Activated naive CD8-positive, alpha-beta T cell treated with anti-CD3 and anti-CD28 coated beads, Interleukin-2, amount 50 U/mL, for 24 hours (primary cell): ENCODE measurements at places on chromosomes 11 and 22.

GRCh38 chr11:130204703-130205095 lies 45.1 kb downstream of the ST14 start:
- DNase-seq, result no peak

- peak; percentile 60 for DNase-seq
Measured at GRCh38 chr22:39514373-39514973, 5.9 kb upstream of the ATF4 start.

- DNase-seq, result no peak
Measured at GRCh38 chr11:129530154-129530895, 154.7 kb downstream of the BARX2 start.

DNA sequence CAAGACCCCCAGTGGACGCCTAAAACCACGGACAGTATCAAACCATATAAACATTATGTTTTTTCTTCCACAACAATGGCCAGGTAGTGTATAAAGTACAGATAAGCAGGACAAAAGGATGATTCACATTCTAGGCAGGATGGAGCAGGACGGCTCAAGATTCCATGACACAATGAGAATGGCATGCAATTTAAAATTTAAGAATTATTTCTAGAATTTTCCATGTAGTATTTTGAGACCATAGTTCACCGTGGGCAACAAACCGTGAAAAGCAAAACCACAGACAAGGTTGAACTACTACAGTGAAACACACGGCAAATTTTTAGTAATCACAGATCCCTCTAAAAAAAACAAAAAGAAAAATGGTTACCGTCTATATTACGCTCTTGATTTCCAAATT lies 7.5 kb downstream of the NARS2 start:
- DNase-seq, result no peak

GRCh38 chr22:20260071-20260765 lies 7.9 kb downstream of the RTN4R start:
- no peak for DNase-seq

DNA sequence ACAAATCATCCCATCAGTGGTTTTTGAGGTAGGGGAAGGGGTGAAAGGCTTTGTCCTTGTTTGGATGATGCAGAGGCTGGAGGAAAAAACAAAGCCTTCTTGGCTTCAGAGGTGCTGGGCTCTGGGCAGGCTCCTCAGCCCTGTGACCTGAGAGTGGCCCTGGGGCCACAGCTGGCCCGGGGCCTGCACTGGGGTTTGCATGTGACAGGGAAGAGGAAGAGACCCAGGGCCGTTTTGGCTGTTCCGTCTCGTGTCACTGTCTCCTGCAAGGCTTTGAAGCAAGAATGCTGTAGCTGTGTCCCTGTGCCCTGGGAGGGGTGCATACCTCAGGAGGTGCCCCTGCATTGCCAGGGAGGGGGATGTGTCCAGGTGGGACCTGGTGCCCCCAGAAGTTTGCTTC lies 12.6 kb downstream of the ARHGAP8 start:
- DNase-seq, result no peak

- DNase-seq, result no peak
Measured at GRCh38 chr22:45262195-45262930, 21.7 kb upstream of the KIAA0930 start.

DNA sequence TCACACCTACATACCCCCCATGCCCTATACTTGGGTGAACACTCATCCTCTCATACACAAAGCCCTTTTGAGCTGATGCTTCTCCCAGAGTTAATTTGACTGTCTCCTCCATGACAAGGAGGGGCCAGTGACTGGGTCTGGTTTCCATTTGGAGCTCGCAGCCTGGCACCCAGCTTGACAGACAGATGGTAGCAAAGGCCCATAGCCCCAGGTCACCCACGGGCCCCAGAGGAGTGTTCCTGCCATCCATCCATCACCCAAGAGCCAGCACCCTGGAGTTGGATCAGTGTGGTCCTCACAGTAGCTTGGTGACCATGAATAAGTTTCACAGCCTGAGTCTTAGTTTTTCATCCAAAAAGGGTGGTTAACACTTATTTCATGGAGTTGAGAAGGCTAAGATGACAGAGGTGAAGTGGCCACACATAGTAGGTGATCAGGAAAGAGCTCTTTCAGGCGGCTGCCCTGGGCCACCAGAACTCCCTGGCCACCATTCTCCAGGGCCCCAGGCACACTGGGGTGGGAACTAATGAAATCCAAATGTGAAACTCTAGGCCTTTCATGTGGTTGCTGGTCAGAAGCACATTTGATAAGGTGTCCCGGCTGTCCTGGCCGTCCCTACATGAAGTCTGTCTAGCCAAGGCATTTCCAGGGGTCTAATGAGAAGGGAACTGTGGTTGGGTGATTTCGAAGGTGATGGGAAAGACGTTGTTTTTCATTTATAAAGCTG lies 42.4 kb downstream of the LIF start:
- DNase-seq, result no peak

- no peak for DNase-seq
Measured at GRCh38 chr22:46025973-46026898, 49.3 kb upstream of the WNT7B start.

DNA sequence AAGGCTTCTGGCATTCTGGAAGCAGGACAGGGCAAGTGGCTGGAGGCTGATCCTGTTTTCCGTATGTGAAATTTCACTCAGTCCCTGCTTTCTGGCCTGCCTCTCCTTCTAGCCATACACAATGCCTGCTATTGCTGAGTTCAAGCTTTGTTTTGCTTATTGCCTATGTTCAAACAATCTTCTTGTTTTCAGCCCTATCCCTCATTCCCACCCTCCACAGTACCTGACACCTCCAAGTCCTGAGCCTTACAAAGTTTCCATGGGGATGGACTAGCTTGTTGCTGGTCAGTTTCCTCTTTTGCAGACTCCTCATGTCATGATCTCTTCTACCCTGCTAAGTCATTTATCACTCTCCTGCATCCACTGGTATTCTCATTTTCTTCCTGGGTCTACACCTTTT lies 38.1 kb downstream of the FAM76B start:
- DNase-seq, result no peak

DNA sequence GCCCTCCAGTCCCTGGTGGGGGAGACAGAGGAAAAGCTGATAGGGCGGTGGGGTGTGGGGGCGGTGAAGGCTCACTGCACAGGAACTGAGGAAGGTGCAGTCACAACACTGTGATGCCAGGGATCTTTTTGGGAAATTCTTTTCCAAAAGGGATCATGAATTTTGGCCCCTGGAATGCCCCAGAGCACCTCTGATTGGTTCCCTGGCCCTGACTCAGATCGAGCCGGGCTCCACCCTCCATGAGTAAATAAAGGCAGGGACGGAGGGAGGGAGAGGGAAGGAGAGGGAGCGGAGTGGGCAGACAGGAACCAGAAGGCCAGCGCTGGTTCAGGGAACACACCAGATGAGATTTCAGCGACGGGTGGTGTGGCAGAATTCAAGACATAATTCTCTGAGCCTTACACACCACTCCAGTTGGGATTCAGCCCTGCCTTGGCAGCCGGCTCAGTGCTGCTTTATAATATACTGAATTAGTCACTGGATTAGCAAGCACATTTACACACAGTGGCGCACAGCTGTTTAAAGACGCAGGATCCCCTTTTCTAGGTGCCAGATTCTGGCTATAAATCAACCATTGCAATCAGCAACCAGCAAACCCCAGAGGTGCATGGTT lies 80.3 kb downstream of the ETS1 start:
- peak; percentile 63 for DNase-seq

- peak; percentile 38 for DNase-seq
Measured at GRCh38 chr11:76234416-76235232, 28.3 kb upstream of the WNT11 start.

- DNase-seq, result no peak
Measured at GRCh38 chr11:62383822-62384221, 35.0 kb upstream of the SCGB1A1 start.

DNA sequence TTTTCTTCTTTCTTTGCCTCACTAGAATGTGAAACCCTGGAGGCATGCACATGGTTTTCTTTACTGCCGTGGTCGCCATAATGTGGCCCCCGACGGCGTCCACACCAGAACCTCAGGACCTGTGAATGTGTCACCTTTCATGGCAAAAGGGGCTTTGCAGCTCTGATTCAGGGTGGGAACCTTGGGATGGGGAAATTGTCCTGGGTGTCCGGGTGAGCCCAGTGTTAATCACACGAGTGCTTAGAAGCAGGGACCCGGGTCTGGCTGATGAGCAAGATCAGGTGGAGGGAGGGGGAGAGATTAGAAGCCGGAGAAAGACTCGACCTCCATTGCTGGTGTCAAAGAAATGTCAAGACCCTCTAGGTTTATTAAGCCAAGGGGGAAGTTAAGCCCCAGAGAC lies 74.7 kb upstream of the SHISAL1 start:
- no peak for DNase-seq

GRCh38 chr11:102920118-102920684 lies 35.3 kb downstream of the MMP13 start:
- no peak for DNase-seq

GRCh38 chr11:120859552-120860295 lies 164.2 kb upstream of the TBCEL start:
- DNase-seq, result no peak

DNA sequence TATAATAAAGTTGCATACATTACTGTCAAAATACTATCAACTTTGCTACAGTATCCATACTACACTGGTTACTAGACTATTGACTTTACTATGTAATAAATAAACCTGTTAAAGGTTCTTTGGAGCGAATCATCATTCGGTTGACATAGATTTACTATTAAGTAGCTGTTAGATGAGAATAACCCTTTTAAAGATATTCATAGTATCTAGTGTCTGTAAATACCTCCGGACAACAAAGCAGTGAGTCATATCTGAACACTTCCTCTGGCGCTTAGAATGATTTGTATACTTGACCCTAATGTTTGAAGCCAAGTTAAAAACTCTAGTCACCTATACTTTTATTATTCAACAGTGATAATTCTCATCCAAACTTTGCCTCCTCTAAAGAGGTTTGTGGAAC lies 84.7 kb downstream of the MSANTD4 start:
- DNase-seq, result no peak

- no peak for DNase-seq
Measured at GRCh38 chr22:33605221-33605620, 315.1 kb downstream of the LARGE1 start.

DNA sequence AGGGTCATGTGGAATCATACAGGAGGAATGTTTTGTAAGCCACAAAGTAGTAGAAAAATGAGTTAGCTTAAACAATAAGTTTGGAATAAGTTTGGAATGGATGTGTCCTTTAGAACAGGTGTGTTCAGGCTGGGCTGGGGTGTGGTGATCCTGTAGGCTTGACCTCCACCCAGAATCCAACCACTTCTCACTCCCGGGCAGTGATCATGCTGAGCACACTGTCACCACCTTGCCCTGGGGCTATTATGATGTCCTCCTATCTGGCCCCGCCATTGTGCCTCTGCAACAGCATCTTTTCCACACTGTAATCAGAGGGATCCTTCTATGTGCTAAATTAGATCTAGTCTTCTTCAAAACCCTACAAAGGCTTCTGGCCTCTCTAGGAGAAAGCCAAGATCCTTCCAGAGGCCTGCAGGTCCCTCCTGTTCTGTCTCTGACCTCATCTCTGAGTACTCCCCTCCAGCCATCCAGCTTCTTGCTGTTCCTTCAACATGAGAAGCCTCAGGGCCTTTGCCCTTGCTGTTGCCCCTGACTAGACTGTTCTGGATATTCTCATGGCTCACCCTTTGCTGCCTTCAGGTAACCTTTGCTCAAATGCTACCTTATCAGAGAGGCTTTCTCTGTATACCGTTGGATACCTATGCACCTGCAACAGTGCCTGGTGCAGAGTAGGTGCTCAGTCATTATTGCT lies 18.8 kb upstream of the ACCSL start:
- DNase-seq, result no peak

DNA sequence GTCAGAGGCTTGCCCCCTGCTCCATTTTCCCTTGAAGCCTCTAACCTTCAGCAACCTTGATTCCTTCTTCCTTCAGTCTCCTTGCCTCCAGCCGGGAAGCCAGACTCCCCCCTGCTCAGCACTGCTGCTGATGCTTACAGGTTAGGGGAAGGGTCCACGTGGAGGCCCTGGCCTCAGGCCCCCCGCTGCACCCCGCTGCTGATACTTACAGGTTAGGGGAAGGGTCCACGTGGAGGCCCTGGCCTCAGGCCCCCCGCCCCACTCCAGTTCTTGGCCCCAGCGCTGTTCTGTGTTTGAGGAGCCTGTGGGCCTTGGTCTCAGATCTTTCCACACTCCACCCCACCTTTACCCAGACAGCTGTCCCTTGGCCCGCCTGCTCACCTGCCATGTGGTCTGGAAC lies 25.6 kb upstream of the PKNOX2 start:
- no peak for DNase-seq

- no peak for DNase-seq
Measured at GRCh38 chr22:33828302-33828701, 92.0 kb downstream of the LARGE1 start.

DNA sequence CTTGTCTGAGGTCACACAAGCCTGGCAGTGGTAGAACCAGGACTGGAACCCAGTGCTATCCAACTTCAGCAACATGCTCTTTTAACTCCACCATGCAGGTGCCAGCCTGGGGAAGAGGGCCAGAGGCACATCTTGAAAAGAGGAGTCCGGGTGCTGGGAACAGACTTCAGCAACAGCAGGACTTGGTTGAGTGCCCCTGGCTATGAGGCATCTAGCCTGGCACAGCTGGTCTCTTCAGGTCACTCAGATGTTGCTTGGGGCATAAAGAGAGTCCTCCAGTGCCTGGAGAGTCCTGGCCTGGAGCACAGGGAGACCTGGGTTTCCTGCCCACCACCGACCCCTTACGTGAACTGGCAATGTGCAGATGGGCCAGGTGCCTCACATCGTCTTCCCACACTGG lies 5.1 kb upstream of the CLCF1 start:
- no peak for DNase-seq

DNA sequence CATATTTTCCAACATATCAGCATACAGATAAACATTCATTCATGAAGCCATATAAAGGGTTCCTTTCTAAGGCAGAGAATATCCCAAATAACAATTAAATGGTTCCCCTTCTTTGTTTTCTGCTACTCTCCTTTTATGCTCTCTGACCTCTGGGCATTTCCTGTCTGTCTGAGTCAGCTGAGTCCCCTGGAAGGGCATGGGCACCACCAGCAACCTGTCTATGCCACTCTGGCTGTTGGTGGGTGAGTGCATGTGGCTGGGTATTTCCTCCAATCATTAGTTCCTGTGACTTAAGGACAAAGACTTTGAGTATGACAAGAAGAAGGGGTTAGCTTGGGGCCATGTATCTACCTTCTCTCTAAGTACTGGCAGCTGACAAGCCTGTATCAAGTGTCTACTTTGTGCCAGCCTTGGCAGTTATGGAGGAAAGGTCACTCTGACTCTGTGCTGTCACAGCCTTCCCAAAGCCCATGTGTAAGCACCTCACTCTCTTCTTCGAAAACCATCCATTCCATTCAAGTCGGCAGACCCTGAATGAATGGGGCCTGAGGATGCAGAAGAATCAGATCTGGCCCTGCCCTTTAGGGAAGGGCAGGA lies 86.3 kb upstream of the PHOX2A start:
- DNase-seq, result no peak

- DNase-seq, result no peak
Measured at GRCh38 chr22:31935961-31936635, 8.2 kb upstream of the YWHAH start.

- DNase-seq, result no peak
Measured at GRCh38 chr11:114259551-114259983, 36.6 kb upstream of the NNMT start.

GRCh38 chr11:118883368-118884071 lies at the start of gene CXCR5:
TSS of gene CXCR5 (plus strand) at chr11:118883892. CDS start at chr11:118883942, 50 bp downstream.
- DNase-seq, result peak; percentile 57
